ENCODE measurements at places on chromosomes 5 and 9.

DNA sequence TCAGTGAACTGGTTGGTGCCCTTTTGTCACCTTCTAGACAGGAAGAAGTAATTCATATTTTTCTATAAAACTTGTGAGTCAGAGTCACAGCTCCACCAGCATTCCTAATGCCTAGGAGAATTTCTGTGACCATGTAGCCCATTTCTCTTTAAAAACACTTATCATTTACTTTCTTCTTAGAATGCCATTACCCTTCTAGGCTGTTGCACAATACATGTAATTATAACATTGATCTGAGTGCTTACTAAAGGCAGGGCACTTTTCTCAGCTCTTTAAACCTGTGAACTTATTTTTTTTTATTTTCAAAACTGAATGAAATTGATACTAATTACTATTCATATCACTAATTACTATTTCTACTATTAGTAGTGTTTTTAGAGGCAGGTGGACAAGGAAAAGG lies 373.7 kb downstream of the TLE4 start:
- DNase-seq: no peak

- no peak for DNase-seq
These were observed 88.1 kb upstream of the ADAMTSL1 start for GRCh38 chr9:18385696-18386490.

- no peak for DNase-seq
These were observed 34.1 kb downstream of the LAMC3 start for GRCh38 chr9:131043087-131043486.

DNA sequence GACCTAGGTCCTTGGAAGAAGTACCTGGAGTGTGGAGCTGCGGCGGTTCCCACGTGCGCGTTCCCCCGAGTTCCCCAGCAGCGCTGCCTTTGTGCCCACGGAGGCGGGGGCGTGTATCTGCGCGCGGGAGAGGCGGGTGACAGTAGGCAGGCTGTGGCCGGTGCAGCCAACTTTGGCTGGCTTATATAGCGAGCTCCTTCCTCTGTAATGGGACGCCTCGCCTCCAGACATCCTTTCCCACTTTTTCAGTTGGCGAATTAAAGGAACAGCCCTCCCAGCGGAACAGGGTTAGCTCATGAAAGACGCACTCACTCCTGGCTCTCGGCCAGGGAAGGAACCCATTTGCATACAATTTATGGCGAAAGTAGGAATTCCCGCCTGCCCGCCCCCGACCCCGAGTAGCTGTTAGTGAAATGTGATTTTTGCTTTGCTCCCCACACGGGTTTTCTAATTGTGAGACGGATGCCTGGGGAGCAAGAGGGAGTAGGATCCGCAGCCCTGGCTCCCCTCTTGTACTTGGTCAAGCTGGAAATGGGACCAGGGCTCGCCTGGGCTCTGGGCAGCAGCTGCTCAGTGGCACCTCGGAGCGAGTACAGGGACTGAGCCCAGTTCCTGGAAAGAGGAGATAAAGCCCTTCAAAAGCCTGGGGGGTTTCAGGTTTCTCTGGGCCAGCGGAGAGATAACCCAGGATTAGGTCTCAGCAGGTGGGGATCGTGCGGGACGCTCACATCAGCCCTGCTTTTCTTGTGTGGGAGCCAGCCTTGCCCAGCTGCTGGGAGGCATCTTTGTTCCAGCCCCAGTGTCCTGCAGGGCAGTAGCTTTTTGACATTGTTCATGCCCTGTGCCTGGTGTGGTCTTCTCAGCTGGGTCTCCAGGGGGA lies at the start of gene TNC:
TNC (minus strand) TSS at position 159 of the 880 bp plus-strand sequence. CDS start 27,139 bp downstream, outside the sequence.
- peak; percentile 74 for DNase-seq

GRCh38 chr9:102966999-102967398 lies 28.1 kb upstream of the CYLC2 start:
- DNase-seq: no peak

DNA sequence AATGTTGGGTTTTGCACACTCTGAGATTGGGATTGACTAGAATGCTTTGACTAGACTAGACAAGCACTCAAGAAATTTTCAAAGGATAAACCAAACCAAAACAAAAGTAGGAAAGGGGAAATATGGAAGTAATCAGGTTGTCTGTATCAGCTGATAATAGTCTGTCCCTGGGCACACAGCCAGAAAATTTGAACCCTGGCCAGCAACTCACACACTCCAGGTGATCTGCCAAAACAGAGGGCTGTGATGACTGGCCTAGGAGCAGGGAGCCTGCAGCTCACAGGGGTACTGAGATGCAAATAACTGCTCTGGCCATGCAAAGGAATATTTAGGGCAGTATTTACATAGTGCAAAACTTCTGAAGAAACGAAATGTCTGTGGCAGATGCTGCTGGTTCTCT lies 112.3 kb upstream of the SMIM23 start:
- no peak for DNase-seq

DNA sequence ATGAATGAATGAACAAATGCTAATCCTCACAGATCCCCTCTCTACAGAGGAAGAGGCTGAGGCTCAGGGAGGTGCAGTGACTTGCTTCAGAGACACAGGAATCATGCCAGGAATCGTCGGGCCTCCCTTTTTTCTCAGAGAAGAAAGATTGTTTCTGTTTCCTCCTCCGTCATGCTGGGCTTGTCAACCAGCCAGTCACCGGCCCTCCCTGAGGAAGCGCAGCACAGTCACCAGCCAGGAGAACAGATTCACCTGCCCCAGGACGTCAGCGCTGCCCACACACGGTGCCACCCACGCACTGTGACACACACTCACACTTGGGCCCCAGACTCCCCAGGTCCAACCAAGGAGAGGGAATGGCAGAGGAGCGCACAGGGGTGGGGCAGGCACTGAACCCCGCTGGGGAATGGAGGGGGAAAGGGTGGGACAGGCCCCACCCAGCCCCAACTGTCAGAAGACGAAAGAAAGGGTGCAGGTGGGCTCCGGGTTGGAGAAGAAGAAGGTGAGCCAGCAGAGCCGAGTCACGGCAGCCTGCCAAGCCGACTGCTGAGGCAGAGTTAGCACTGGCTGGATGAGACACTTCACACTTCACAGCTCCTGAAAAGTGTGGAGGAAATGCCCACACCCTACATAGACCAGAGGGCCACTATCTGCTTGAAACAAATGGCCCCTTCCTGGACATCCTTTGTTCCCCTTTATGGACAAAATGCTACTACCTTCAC lies 13.8 kb upstream of the ERGIC1 start:
- no peak for DNase-seq

GRCh38 chr9:74447451-74448193 lies 49.5 kb upstream of the RORB start:
- DNase-seq: no peak

DNA sequence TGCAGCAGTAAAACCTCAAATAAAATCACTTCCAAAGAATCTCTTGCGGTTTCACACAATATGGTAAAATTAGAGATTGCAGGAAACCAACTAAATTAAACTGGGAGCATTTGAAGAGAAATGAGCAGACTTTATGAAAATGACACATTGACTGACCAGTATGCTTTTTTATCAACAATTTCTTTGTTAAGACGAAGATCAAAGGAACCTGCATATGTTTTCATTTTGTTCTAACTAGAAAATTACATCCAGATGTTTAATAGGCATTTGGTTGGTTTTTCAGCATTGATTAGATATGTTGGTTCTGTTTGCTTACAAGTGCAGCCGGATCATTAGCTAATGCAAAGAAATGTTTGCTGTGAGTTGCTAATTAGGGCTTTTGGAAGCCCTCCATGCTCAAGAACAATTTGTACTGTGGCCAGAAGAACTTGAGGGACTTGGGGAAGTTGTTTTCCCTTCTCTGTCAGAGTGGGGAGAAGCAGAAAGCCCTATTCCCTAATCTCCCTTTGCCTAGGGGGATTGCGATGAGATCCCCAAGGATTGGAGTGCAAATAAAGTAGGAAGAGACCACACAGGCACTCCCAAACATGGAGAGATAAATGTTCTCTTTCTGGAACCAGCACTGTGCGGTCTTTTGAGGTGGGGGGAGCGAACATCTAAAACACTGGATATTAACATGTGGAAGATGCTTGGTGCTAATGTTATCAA lies 4.5 kb upstream of the TLE1 start:
- no peak for DNase-seq

DNA sequence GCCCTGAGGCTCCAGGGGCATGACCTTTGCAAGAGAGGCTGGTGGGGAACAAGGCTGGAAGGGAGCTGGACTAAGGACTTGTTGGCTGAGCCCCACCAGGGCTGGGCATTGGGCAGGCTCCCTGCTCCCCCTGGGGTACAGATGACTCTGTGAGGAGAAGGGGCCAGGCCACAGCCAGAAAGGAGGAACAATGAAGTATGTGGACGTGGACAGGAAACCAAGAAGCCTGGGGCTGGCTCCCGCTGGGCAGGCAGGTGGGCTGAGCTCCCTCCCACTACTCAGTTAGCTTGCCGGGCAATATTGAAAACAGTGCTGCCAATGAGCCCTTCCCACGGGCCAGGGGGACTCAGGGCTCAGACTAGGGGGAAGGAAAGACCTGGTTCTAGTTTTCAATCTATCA lies 66.1 kb upstream of the SPTLC1 start:
- no peak for DNase-seq

- DNase-seq: no peak
These were observed 203.4 kb downstream of the MCTP1 start for GRCh38 chr5:95081500-95081960.

DNA sequence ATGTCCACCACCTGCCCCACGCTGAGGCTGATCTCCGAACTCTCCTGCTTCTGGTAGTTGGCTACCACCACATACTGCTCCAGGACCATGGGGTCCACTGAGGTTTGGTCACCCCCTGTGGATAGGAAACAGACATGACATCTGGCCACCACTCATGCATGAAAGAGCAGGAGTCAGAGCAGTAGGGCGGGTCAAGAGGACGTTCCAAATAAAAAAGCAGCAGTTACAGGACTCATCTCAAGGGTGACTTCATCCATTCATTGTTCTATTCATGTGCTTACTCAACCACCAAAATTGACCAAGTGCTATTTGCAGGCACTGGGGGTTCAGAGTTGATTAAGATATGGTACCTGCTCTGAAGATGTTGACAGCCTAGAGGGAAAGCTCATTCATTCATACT lies 79.2 kb upstream of the UBTD2 start:
- DNase-seq: no peak

DNA sequence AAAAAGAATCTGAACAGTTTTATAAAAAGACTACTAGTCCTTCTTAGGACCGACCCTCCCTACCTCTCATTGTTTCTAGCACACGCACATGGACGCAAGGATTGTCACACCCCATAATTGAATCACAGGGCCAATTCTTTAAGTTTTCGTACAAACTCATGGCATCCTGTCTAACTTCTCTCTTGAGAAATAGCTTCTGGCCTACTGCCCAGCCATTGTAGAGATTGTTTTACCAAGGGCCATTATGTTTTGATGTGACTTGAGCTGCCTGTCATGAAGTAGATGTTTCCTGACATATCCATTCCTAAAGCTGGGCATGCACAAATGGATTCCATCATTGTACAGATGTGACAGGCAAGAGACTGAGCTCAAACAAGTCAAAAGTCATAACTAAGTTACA lies 1672.1 kb upstream of the C9orf72 start:
- DNase-seq: no peak

DNA sequence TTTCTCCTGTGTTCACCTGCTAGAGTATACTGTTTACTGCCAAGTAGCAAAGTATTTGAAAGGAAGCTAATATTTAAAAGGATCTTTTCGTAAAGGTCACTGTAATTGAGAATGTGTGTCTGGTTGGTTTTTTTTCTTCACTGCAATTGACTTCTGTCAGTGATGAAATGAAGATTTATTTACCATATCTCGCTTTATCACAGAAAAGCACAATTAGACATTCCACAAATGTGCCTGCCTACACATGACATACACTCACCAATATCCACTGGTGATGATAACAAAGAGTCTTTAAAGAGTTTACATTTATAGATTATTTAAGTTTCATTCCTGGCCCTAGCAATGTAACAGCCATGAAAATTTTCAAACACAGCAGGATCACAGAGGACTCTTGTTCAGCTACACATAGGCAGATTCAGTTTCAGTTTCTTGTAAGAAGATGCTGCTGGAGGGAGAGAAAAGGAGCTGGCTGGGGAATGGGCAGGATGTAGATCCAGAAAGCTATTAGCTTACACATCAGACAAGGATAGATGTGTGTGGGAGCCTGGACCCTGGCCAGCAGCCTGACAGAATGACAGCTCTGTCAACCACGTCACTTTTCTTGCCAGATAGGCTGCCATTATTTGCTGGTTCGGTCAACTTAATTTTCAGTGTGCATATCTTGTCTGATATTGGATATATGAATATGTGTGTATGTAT lies 104.0 kb downstream of the GDNF start:
- peak; percentile 50 for DNase-seq

GRCh38 chr5:126720369-126720768 lies 56.6 kb upstream of the LMNB1 start:
- no peak for DNase-seq

GRCh38 chr5:157516626-157517325 lies 56.8 kb downstream of the NIPAL4 start:
- DNase-seq: no peak

DNA sequence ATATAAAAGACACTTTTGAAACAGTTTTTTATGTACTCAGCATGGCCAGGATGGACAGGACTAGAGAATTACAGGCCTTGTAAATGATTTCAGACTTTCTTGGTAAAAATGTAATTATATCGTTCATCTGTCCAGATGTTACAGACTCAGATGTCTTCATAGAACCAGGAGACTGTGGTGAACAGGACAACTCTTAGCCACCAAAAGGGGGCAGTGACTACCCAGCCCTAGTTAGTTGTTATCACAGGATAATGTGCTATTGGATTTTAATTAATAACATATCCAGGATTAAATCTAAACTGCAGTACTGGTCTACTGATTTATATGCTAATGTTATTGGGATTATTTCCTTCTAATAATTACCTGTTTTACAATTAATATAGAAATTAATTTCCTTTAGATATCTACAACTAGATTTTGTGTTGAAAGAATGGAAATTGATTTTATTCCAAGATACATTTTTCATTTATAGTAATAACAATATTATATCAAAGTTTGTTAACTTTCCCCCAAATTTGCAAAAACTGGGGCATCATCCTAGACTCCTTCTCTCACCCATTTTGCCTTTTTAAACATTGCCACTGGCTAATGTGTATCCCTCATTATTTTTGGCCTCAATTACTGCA lies 99.4 kb downstream of the MTREX start:
- no peak for DNase-seq

GRCh38 chr5:56342616-56343015 lies 109.5 kb upstream of the ANKRD55 start:
- DNase-seq: no peak

- DNase-seq: no peak
These were observed 18.7 kb downstream of the ADAMTS13 start for GRCh38 chr9:133440874-133441273.

DNA sequence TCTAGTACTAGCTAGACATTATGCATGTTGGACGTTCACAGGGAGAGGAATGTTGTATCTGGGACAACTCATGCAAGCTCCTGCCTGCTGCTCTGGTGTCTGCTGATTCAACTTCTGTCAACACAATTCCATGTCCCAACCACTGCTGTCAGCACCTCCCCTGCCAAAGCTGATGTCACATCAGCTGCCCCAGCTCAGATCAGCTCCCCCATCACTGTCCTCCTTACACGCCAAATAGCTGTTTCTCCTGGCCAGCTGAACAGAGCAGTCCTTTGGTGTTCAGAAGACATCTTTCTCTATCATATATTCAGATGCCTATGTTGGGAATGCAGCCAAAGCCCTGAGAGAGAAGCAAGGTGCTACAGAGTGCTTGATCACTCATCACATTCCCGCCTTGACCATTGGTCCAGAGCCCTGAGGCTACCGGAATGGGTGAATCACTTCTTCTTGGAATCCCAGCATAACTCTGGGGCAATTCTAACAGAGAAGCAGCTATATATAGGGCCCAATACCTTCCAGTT lies 223.3 kb downstream of the SEC61B start:
- no peak for DNase-seq

- DNase-seq: peak; percentile 0
These were observed 422.6 kb downstream of the EFNA5 start for GRCh38 chr5:107248066-107248695.
